Fibroblast of skin of scalp (primary cell): ENCODE measurements at places on chromosomes 3 and 15.
A peak's percentile ranks its signal among the peaks of the same experiment; 100 is the strongest.

DNA sequence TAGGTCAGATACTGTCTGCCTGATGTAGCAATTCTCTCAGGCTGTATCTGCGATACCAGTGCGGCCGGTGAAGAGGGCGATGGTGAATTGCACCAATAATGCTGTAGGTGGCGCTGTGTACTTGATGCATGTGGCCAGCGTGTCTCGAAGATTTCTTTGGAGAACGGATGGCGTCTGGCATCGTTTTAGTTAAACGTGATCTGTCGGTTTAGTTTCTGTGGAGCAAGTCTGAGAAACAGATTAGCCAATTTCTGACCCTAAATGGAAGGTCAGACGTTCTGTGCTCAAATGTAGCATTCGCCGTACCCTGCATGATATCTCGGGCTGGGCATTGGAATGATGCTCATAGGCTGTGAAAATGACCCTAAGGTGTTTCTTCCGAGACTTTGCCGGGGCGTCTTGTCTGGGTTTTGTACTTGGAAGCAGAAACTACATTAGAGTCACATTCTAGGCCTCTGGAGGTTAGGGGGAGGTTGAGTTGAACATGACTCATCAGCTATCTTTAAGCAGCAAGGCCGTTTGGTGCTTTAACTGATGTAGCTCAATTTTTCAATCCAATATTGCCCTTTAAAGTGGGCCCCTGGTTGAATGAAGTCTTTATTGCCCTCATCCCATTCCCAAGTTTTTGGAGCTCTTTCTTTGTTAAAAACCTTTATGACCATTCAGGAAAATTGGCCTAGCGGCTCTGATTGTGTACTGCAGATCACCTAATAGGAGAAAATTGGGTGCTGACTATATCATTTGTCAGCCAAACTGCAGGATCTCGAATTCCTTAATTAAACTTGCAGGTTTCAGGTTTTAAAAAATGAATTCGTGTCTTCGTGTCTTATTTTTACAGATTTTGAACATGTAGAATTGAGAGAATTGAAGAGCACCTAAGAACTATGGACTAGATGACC lies 80.0 kb downstream of the SQOR start:
- DNase-seq, result peak; percentile 64

GRCh38 chr3:196502775-196503195 lies 783 bp downstream of the RNF168 start:
- DNase-seq, result peak; percentile 82

- no peak for DNase-seq
Measured at GRCh38 chr3:23952646-23953045, 7.6 kb downstream of the NR1D2 start.

- DNase-seq, result peak; percentile 83
Measured at GRCh38 chr3:4416961-4417360, 50.1 kb downstream of the SUMF1 start.

DNA sequence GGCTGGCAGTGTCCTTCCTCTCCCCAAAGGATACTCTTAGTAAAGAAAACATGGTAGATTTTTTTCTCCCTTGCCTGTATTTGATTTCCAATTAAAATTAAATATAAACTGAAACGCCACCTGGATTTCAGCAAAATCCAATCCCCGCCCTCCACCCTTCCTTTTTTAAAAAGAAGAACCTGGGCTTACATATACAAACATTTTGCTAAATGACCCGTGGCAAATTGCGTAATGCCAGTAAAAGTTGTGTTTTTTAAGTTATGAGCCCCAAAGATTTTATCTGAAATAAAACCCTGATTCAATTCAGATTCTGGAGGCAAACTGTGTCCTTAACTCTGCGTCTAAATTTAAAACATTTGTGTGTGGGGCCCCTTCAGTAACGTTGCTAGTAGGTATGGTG lies 403.0 kb downstream of the FOXP1 start:
- no peak for DNase-seq

- peak; percentile 43 for DNase-seq
Measured at GRCh38 chr3:111311709-111312235, 230.2 kb upstream of the CD96 start.
